ENCODE measurements at places on chromosomes 16 and 17.

DNA sequence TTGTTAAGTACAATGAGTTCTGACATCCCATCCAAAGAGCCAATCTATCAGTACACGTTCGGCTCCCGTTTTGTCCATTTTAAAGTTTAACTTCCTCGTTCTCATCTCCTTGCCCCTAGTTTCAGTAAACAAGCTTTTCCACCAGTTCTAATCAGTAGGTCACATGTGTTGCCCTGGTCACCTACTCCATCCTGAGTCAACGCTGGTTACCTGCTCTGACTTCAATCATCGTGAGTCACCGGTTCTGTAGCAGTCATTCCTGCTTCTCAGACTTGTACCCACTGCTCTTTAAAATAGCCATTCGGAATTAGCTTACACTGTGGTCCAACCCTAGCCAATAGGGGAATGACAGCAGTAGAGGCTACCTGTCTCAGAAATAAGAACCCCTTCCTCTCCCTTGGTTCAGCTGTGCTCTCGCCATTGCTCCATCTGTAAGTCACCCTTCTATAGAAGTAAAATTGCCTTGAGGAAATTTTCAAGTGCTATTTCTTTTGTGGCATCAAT lies 191.0 kb downstream of the CPPED1 start:
- DNase-seq: no peak

DNA sequence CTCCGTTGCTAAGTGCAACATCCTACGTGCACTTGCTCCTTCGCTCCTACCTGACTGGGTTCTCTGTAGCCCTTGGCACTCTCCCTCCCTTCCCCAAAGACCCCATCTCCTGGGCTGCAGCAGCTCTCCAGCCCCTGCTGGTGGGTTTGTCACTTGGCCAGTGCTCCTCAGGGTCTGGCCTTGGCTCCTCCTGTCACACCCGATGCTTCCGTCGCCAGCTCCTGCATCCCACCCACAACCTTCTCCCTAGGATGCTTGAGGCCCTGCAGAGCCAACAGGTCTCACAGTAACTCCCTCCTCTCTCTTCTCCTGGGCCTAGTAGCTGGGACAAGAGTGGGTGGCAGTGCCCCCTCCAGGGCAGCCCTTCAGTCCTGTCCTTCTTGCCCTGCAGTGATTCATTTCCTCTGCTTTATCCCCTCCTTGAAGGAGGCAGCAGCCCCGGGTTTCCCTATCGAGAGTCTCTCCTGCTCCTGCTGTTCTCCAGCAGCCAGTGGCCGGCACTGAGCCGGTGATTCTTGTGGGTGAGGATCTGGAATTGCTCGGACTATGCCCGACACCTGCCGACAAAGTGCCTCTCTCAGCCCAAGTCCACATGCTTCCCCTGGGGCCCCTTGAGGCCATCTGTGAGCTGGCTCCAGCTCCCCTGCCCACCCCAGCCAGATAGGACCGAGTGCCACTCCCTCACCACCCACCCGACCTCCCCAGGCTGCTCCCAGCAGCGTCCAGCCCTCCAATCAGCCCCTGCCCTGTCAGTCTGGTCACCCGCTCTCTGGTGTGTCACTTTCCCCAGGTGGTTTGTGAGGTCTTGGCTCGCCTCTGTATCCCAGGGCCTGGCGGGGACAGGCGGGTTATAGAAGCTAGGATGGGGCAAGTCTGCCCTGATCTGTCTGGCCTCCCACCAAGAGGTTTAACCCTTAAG lies 3.8 kb downstream of the LITAFD start:
- no peak for DNase-seq

DNA sequence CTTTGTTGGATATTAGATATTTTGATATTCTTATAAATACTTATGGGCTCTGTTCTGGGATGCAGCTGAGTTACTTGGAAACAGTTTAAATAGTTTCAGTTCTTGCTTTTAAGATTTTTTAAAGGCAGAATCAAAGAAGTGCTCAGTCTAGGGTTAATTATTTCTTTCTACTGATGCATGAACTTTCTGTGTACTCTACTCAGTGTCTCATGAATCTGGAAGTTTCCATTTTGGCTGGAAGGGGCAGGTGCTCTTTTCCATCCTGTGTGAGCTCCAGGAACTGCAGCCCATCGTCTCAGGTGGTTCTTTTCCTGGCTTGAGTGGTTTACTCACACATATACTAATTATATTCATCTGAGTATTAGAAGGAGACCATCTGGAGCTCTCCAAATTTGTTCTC lies 61.1 kb upstream of the CPHXL start:
- no peak for DNase-seq

- no peak for DNase-seq
These were observed 25.6 kb downstream of the COX10 start for GRCh38 chr17:14094676-14095601.

DNA sequence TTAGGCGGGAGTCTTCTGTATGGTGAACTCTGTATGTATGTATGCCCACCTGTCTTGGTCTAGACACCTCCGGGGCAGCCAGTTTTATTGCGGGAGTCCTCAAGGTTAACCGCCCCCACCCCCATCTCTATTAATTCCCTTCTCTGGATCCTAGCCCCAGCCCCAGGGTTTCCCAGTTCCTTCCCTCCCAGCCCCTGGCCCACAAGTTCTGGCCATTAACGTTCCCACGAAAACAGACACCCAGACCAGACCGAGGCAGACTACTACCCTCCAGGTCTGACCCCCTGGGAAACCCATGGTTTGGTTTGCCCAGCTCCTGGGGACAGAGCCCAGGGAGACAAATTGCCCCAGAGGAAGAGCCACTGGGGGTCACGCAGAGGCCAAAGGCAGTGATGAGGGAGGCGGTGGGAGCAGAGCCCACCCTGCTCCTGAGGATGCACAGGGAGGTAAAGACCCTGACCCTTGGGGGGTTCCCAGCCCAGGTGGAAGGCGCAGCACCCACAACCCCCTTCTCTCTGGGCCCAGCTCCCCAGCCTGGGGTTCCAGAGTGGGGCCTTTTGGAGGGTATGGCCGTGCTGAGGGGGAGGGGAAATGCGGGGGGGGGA lies 8.5 kb downstream of the TBKBP1 start:
- no peak for DNase-seq

GRCh38 chr16:49833085-49833484 lies 22.8 kb downstream of the ZNF423 start:
- DNase-seq: no peak

- DNase-seq: no peak
These were observed 1.8 kb downstream of the IL27 start for GRCh38 chr16:28504707-28505404.

GRCh38 chr17:60585887-60586286 lies 14.1 kb upstream of the PPM1D start:
- no peak for DNase-seq

DNA sequence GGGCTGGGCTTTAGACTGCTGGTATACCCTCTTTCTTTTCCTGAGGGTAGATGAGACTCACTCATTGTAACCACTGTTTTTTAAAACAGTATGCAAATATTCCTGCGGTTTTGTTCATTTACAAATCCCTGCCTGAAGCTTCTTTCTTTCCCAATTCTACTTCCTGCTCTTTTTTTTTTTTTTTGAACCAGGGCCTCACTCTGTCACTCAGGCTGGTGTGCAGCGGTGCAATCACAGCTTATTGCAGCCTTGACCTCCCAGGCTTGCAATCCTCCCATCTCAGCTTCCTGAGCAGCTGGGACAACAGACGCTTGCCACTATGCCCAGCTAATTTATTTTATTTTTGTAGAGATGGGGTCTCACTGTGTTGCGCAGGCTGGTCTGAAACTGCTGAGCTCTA lies 8.0 kb upstream of the SULT1A1 start:
- DNase-seq: no peak

- DNase-seq: no peak
These were observed 18.5 kb upstream of the AATK start for GRCh38 chr17:81184555-81184954.

GRCh38 chr17:16440901-16441629 lies 25.7 kb downstream of the TRPV2 start:
- DNase-seq: no peak

GRCh38 chr17:45577571-45578279 lies 87.2 kb upstream of the PLEKHM1 start:
- DNase-seq: no peak

- DNase-seq: peak; percentile 44
These were observed 95.7 kb downstream of the ABCC6 start for GRCh38 chr16:16127469-16128116.

- DNase-seq: no peak
These were observed 129.9 kb downstream of the RAP1GAP2 start for GRCh38 chr17:2926019-2926650.

GRCh38 chr16:46859719-46860152 lies 24.4 kb upstream of the GPT2 start:
- no peak for DNase-seq

GRCh38 chr17:44217738-44218343 lies 1.6 kb downstream of the UBTF start:
- no peak for DNase-seq

DNA sequence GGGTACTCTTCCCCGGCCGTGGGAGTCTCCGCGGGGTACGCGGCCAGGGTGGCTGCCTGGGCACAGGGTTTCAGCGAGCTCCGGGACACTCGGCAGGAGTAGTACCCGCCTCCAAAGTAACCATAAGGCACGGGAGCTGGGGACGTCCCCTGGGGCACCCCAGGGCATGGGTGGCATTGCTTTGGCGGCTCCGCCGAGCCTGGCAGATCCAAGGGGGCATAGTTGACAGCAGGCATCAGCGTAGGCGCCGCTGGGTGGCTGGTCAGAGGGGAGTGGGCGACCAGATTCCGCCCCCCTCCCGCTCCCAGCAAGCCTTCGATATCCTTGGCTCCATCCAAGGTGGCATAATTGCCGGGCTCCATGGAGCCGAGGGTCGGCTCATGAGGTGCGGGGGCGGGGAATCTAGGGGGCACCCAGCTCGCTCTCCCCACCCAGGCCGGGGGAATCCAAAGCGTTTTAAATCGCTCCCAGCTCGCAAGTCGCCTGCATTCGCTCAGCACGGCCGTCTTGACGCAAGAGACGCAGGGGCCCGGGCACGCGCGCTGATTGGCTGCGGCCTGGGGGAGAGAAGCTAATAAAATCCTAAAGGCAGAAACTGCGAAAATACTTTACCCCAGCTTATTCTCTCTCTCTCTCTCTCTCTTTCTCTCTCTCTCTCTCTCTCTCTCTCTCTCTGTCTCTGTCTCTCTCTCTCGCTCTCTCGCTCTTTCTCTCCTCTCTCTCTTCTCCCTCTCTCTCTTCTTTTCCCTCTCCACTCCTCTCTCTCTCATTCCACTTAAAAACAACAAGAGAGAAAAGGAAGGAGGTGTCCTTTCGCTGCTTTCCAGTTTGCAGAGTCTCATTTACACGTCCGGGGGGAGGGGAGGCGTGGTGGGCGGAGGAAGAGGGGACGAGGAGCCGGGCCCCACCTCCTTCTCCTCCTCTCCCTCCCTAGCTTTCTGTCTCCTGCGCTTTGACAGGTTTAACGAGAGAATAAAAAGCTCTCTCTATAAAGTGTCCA lies at the start of gene HOXB13:
Gene HOXB13 (minus strand): TSS at position 519 of the 1,000 bp plus-strand sequence. CDS start 157 bp downstream, at position 362.
- DNase-seq: no peak

GRCh38 chr16:80006241-80007215 lies 406.0 kb upstream of the MAF start:
- no peak for DNase-seq

- no peak for DNase-seq
These were observed 32.7 kb downstream of the RHBDL3 start for GRCh38 chr17:32298298-32298697.

GRCh38 chr16:35182043-35182677 lies 1722.7 kb downstream of the TP53TG3F start:
- DNase-seq: no peak

- no peak for DNase-seq
These were observed 1425.1 kb upstream of the CDH8 start for GRCh38 chr16:63461248-63461841.

DNA sequence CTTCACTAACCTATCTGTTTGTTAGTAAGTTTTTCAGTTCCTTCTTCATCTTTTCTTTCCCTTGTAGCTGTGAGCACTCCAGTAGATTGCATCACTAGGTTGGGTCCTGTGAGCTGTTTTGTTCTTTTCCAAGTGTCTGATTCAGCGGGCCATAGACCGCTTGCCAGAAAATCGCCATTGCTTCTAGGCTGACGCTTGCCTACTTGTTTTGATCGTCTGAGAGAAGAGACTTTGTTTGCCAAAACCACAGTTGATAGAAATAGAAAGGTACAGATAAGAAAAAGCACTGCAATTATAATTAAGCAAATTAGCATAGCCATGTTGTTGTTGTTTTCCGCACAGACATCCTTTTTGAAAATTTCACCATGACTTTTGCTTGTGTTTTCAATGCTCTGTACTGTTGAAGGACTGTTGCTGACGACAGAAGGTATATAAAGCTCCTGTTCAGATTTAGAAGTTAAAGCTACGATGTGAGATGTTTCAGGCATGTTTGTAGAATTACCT lies 3.1 kb downstream of the EVI2A start:
- DNase-seq: peak; percentile 38

DNA sequence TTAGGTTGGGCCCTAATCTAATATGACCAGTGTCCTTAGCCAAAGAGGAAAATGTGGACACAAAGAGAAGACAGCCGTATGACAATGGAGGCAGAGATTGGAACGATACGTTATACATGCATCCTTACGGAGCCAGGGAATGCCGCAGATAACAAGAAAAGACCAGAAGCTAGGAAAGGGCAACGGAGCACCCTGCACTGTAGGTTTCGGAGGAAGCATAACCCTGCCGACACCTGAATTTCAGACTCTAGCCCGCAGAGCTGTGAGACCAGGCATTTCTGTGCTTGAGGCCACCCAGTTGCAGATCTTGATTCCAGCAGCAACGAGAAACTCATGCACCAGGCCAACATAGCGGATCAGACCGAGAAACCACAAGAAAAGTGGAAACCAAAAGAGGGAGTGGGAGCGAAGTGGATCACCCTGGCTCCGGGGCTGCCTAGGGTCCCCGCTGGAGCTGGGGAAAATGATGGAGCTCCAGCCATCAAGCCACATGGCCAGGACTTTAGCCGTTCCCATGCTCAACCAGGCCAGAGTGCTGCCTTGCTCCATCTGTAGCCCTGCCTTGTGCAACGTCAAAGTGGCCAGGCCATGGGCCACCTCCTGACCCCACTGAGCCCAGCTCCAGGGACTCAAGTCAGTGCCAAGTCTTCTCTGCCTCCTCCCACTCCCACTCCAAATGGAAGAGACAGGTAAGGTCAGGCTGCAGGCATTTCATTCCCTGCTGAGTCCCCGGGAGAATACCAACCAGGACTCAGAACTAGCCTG lies 51.7 kb upstream of the RPL38 start:
- no peak for DNase-seq
